HuH-7 (cell line): ENCODE measurements at places on chromosomes 3 and 15.

DNA sequence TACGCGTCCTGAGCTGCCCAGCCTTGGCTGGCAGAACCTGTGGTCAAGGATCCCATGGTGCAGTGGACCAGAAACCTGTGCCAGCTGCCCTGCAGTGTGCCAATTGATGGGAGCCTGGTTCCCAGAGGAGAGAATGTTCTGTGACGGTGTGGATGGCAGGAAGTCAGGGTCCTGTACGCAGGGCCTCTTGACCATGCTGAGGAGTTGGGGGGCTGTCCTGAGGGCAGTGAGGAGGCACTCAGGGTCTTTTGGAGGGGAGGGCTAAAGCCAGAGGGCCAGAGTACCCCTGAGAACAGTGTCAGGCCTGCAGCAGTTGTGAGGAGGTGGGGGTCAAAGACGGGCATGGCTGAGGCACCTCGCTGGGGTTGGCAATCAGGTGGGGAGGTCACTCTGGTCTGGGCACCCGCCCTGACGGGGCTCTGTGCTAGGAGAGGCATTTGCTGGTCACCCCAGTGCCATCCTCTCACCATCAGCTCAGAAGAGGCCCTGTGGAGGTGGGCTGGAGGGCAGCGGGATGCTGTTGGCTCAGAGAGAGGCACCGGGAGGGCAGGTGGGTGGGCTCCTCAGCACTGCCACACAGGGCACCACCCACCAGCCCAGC lies 61.0 kb downstream of the SCN5A start:
- no peak for DNase-seq

DNA sequence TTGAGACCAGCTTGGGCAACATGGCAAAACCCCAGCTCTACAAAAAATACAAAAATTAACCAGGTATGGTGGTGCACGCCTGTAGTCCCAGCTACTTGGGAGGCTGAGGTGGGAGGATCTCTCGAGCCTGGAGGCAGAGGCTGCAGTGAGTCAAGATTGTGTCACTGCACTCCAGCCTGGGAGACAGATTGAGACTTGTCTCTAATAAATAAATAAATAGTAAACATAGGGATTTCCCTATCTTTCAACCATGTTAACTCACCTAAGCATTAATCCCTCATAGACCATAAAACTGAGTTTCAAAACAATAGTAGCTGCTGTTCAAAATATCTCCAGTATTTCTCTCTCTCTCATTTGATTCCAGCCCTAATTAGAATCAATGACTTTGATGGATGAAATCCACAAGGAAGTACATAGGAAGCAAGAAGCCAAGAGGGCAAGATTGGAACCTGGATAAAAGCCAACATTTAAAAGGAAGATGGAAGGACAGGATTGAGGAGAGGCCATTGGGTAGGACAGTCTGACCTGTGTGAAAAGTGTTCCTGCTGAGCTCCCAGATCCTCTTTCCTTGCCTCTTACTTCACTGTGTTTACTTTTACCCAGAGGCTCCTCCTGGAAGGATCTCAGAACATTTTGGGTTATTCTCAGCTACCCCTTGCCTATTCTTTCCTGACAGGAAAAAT lies 12.4 kb upstream of the TTBK2 start:
- DNase-seq = no peak

DNA sequence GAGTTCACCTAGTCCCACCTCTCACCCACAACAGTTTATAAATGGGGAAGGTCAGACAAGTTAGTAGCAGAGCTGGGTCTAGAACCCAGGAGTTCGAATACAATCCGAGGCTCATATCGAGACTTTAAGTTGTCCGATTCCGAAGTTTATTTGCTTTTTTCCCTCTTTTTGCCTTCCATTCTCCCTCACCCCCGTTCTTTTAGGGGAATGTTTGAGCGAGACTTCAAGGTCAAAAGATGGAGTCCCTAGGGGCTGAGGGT lies 7.3 kb downstream of the BCL6 start:
- no peak for DNase-seq

- DNase-seq = no peak
Observed at GRCh38 chr3:105423397-105423796, 56.7 kb downstream of the ALCAM start.

- no peak for DNase-seq
Observed at GRCh38 chr15:62958528-62959363, 83.8 kb upstream of the TPM1 start.

DNA sequence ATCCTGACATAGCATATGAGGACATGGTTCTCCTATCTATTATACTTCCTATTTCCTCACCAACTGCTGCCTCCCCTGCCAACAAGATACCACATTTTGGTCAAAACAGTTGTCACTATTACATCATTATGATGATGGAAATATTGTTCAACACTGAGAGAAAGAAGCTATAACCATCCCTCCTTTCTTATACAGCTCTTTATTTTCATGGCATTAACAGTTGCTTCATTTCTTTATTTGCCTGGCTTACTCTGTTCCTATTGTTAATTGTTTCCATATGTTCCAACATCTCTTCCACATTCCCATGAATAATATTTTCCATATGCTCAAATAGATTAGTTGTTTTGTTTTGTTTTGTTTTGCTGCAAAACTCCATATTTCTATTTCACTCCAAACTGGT lies 40.8 kb upstream of the FILIP1L start:
- DNase-seq = no peak

GRCh38 chr3:101807888-101808287 lies 28.9 kb downstream of the NXPE3 start:
- DNase-seq = no peak

DNA sequence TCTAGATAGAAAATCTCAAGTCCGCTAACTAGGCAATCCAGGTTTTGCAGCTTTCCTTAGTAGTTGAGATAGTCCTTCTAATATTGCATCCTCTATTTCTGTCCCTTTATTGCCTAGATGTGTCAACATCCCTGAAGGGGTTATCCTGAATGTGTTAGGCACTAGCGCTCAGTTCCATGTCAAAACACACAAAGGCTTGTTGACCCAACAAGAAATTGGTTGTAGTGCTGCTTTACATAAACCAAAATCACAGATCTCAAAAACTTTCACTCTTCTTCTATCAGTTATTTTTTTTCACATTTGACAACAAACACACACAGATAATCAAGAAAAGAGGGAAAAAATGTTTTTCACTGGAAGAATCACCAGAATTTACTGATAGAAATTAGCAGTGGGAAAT lies 51.4 kb upstream of the SOX2 start:
- no peak for DNase-seq

GRCh38 chr15:91947683-91948608 lies 94.4 kb downstream of the SLCO3A1 start:
- DNase-seq = no peak

- no peak for DNase-seq
Observed at GRCh38 chr15:85706779-85707518, 87.8 kb downstream of the KLHL25 start.

GRCh38 chr3:113054552-113054951 lies 63.8 kb downstream of the GTPBP8 start:
- peak; percentile 29 for DNase-seq

DNA sequence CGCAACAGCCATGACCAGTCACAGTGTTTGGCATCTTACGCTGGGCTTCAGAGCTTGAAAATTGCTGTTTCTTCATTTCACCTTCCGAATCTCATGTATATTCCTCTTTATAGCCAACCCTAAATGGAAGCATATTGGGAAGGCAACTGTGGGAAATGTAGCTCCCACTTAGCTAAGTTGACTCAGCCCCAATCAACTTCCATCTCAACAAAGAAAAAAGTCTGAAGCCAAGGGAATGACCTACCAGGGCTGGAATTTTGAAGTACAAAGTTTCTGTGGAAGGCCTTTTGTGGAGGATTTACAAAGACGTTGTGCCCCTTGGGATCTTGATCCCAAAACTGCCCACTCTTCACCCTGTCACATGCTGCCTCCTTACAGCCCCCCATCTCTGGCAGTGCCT lies 85.2 kb upstream of the OXTR start:
- no peak for DNase-seq

DNA sequence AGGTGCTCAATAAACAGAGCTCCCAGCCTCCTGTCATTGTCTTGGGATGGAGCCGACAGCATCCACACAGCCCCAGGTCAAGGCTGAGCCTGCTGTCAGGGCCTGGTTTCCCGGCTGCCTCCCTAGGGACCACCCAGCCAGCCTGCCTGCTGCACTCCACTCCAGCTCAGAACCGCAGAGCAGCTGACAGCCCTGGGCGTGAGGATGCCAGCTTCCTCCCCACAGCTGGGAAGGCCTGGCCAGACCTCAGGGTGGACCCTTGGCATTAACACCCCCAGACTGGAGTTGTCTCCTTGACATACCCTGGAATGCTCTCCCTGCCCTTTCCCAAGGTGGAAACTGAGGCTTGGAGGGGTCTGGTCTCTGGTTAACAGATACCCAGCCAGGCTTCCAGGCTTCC lies 112.0 kb downstream of the WNT7A start:
- DNase-seq = no peak

- DNase-seq = peak; percentile 55
Observed at GRCh38 chr15:63473999-63474809, 30.2 kb upstream of the USP3 start.

DNA sequence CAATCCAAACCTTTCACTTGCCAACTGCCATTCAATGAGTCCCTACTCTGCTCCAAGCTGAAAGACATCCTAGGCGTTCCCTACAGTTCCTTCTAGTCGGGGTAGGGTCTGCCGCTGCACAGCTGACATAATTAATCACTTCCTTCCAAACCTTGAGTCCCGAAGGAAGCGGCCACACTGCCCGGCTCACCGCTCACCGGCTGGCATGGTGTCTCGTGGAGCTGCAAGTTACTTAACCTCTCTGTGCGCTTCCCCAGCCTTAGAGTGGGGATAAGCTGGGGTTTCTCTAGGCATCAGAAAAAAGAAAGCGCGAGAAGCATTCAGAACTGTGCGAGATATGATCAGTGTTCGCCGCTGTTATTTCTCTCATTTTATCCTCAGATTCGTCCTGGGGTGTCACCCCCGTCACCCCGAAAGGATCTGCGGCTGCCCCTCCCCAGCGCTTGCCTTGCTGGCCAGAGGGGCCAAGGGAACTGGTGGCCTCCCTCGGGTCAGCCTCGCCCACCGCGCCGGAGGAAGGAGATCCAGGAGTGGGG lies 748 bp downstream of the MRPS25 start:
- peak; percentile 62 for DNase-seq

GRCh38 chr3:158471639-158472294 lies 99.2 kb upstream of the MLF1 start:
- no peak for DNase-seq
